ENCODE measurements at places on chromosomes 7 and 10.

DNA sequence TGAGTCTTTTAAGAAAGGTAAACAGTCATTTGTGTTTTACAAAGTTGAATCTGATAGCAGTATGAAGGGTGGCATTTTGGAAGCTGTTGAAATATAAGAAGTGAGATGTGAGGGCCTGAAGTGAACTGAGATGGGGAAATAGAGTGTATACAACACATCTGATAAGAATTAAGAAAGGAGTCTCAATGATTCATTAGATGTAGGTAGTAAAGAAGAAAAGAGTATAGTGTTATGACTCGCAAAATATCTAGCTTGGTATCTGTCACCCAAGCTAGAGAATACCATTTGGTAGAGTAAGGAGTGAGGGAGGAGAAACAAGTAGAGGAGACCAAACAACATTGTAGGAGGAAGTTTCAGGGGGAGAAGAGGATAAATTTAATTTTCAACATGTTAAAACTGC is 5.3 kb downstream of the PTPN12 start:
- no peak for DNase-seq

DNA sequence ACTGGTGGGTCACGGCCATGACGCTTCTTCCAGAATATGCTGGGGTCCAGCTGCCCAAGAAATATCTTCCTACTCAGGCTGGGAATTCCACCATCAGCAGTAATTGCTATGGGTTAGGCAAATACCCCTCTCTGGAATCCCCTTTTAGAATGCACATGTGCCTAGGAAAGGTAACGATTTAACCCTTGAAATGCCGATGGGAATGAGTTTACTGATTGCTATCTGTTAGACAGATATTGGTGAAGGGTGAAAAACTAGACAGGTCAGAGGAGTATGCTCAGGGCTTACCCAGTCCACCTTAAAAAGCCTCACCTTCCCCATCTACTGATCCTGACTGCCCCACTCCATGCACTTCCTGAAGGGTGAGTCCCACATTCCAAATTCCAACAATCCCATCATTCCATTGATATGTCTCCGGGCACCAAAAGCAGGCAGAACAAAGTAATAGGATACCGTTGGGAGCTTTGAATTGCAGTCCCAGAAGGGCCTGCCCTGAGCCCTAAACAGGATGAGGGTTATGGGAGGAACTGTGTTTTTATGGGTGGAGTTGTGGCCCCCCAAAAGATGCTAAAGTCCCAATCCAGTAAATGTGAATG is 59.3 kb downstream of the DLG5 start:
- no peak for DNase-seq

- DNase-seq: no peak
Observed at GRCh38 chr7:135385209-135385608, 124.7 kb downstream of the CNOT4 start.

- no peak for DNase-seq
Observed at GRCh38 chr10:16527452-16527851, 5.8 kb upstream of the C1QL3 start.

DNA sequence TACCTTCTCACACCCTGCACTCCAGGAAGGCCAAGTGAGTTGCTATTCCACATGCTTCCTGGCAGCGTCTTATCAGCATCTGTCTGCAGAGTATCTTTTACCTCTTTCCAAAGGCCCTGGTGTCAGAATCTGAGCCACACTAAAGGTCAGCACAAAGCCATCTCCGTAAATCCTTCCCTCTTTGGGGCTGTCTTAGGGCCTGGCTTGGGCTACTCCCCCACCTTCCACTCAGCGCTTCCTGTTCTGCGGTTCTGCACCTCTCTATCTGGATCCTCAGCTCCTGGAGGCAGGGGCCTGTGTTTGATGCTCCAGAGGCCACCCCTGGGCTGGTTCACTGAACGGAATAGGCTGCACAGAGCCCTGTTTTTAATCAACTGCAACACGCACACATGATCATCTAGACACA is 334.8 kb upstream of the GALNT17 start:
- no peak for DNase-seq

- DNase-seq: no peak
Observed at GRCh38 chr10:15516256-15517085, 145.4 kb upstream of the FAM171A1 start.

DNA sequence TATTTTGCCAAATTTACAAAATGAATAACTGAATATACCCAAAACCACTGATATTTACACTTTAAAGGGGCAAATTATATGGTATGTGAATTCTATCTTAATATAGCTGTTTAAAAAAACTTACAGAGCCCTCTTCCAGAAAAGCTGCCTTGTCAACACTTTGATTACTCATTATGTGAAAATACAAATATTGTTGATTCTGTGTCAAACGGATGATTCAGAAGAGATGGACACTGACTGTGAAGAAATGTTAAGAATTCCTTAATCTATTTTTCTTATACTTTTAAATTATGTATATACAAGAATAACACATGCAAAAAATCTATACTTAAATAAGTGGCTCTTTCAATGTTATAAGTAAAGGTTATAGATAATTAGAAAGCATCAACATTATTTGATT is 41.5 kb downstream of the SMURF1 start:
- no peak for DNase-seq

GRCh38 chr7:93973134-93973533 is 31.0 kb downstream of the BET1 start:
- DNase-seq: no peak

DNA sequence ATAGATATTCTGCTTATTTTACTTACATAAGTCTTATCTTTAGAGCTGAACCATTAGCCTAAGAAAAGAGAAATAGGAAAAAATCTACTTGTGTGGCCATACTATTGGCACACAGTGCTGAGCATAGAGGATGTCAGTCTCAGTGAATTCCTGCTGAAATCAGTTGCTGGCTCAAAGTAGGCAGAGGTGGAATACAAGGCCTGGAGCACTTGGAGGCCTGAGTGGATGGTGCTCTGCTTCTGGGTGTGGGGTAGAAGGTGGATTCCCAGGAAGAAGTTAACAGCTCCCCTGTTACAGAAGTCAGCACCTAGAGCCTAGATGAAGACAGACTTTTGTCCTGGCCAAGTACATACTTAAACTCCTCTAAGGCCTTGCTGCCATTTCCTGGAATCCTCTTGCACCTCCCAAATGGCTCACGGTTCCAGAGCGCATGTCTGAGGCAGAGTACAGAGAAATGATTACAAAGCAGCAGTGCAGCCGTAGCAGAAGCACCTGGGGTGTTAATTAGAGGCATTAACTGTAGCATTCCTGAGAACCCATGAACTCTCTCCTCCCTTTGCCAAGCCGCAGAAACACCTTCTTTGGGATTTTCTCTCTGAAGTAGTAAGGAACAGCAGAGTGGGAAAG is 18.0 kb upstream of the XPNPEP1 start:
- no peak for DNase-seq

DNA sequence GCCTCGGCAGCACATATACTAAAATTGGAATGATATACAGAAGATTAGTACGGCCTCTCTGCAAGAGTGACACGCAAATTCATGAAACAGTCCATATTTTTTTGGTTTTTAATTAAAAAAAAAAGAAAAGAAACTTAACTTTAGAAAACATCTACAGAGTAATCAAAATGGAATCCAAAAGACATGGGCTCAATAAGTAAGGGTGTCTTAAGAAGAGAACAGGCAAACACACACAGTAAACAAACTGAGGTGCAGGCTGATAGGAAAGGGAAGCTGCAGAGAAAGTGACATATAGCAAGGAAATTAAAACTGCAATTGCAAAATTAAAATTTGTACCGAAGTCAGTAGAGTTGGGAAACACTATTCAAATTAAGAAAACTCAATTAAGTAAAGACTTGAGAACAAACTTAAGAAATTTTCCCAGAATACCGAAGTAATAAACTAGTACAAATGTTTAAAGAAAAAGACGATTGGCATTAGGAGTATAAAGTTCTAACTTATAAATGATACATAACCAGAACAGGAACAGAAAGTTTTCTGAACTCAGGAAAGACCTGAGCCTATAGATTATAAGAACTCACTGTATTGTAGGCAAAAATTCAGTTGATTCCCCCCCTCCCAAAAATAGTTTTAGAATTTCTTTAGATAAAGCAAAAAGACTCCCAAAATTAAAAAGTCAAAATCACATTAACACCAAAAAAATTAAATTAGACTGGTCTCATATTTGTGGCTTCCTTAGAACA is 16.3 kb downstream of the MTPN start:
- DNase-seq: no peak

GRCh38 chr10:43049081-43049551 is 27.8 kb upstream of the RET start:
- DNase-seq: no peak

DNA sequence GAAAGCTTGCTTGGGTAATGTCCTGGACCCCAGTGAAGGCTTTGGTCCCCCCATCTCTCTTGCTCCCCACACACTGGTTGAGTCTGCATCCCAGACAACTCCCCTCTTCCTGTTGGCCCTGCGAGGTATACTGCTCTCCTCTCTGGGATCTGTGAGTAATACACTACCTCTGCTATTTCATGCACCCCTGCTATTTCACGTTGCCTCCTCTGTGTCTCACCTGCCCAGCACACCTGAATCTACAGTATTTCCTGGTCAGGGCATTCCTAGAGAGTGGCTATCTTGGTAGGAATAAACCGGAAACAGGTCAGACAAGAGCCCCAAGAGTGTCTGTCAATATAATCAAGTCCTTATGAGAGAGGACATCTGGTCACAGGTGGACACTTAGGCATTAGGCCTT is 114.3 kb upstream of the ODAD2 start:
- no peak for DNase-seq

GRCh38 chr7:2172311-2173188 is 60.2 kb downstream of the MAD1L1 start:
- DNase-seq: no peak

- DNase-seq: no peak
Observed at GRCh38 chr10:43610636-43611035, 4.4 kb downstream of the ZNF485 start.

DNA sequence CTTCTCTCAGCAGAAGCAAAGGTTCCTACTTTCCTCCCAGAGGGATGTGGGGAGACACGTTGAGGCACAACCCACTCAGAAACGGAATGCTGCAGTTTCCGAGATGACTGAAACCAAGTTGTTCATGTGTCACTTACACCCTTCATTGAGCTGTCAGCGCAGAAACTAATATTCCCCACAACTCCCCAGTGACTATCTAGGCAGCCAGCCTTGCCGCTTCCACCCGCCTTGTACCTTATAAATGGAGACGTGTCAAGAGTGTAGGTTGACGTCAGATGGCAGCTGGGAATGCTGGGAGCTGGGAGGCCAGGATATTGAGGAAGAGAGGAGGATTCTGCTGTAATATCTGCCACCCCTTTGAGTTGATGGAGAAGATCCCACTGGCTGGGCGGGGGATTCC is 15.1 kb downstream of the GPR26 start:
- no peak for DNase-seq

DNA sequence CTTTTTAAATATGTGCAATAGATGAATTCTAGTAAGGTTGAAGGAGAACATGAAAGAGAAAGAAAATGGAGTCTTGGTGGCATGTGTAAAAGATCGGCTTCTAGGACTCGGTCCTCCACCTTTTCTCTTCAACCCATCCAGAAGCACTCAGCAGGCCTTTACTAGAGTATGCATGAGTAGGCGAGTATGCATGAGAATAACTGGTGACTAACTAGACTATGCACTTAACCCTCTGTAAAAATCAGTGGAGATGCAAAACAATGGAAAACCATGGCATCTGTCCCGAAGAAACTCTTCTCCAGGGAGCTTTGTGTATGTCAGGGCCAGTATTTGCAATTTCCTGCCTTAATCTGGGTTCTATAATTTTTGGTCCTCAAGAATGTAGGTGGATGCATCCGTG is 40.0 kb upstream of the GRB10 start:
- DNase-seq: no peak
